ENCODE measurements at places on chromosomes 7 and 10.

- no peak for DNase-seq
Observed at GRCh38 chr10:18735711-18736110, 76.5 kb downstream of the ARL5B start.

DNA sequence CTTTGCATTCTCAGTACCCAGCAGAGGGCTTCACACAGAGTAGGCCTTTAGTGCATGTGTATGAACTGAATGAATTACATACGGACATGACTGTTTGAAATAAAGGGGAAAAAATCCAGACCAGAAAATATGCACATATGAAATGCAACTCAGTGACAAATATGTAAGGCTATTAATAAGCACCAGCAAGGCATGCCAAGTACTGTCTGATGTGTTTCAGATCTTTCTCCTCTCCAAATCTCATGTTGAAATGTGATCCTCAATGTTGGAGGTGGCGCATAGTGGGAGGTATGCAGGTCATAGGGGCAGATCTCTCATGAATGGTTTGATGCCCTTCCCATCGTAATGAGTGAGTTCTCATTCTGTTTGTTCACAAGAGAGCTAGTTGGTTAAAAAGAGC is 87.3 kb upstream of the TOMM7 start:
- no peak for DNase-seq

- no peak for DNase-seq
Observed at GRCh38 chr10:69696073-69696731, 66.2 kb downstream of the FAM241B start.

DNA sequence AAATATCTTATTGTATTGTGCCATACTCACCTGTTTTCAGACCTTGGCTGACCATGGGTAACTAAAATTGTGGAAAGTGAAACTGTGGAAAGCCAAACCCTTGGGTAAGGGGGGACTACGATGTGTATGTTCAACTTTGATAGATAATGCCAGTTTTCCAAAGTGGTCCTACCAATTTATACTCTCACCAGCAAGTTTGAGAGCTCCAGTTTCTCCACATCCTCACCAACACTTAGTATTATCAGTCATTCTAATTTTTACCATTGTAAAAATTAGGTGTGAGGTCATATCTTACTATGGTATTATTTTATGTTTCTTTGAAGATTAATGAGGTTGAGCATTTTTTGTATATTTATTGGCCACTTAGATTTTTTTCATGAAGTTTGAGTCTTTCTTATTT is 346.9 kb upstream of the PODXL start:
- DNase-seq: no peak

DNA sequence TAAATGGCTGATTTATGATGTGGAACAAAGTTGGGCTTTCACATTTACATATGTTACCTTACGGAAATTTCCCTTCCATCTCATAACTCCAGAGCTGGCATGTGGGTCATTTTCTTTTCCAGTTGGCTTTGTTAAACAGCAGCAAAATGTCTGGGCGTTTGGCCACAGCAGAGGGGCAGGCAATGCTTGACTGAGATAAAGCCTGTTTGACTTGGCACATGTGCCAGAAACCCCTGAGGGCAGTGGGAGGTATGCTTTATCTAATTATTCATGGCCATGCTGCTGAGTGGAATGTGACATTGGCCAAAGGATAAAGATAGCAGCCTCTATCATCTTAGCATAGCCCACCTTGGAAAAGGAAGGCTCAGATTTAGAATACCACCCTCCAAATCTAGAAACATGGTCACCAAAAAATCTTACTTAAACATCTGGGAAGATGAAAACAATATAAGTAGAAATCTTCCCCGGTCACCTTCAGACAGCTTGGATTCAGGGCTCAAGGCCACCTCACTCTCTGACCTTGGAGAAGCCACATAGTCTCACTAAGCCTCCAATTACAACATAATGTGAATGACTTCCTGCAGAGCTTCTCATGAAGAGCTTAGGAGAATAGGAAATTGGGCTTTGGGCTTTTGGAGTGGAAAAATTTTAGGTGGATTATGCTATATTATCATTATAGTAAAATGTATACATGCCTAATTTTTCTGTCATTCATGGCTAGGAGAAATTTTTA is 101.5 kb downstream of the GRM3 start:
- DNase-seq: no peak
